ENCODE measurements at places on chromosomes 1 and 21.
A peak's percentile ranks its signal among the peaks of the same experiment; 100 is the strongest.

DNA sequence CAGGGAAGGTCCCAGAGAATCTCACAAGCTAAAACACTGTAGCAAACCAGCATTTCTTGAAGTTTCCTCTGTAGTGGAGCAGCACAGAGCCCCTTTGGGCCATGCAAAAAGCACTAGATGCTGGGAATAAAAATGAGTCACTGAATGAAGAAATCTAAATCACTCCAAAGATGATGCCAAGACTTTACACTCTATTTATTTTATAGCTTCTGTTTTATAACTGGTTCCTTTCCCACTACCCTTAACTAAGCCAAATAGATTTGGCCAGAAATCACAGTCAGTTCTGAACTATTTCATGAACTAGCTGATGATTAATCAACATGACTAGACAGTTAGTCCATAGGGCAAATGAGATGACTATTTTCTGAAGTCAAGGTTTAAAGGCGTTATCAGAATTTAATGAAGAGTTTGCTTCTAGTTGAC lies 89.5 kb downstream of the SCMH1 start:
- DNase-seq: no peak

DNA sequence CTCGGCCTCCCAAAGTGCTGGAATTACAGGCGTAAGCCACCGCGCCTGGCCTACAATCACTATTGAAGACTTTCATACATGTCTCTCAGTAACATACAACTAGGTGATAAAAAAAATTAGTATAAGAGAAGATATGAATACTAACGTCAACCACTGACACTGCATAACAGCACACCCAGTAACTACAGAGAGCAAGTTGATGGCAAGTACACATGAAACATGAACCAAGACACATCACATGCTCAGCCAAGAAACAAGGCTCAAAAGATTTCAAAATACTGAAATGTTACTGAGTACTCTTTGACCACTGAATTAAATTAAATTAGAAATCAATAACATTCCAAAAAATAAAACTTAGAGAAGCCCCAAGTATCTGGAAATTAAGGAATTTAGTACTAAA lies 168.1 kb downstream of the SLC45A1 start:
- DNase-seq: no peak

DNA sequence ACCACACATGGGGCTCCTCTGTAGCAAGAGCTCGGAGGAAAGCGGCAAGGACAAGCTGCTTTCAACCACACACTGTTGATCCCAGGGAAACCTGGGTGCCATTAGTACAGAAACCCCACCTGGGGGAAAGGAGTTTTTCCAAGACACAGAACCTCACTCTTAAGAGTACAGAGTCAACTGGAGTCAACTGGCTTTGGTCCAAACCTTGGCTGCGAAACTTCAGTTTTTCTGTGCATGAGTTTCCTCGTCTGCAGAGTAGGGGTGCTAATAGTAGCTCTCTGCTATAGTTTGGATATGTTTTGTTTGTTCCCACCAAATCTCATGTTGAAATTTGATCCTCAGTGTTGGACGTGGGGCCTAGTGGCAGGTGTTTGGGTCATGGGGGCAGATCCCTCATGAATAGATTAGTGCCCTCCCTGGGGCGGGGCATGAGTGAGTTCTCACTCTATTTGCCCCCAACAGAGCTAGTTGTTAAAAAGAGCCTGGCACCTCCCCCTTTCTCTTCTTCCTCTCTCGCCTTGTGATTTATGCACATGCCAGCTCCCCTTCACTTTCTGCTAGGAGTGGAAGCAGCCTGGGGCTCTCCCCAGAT lies 161.1 kb downstream of the PIGK start:
- peak; percentile 87 for DNase-seq

DNA sequence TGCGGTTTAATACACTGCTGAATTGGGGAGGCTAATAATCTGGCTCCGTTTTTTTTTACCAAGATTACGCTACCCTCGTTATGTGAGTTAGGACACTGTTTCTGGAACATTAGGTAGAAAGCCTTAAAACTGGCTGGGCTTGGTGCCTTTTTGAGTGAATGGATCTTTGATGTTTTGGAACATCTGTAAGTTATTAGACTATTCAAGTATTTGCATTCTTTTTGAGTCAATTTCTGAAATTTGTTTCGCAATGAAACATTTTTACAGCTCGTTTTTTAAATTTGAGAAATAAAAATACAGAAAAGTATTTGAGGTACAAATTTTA lies 106.9 kb downstream of the LTN1 start:
- DNase-seq: no peak

DNA sequence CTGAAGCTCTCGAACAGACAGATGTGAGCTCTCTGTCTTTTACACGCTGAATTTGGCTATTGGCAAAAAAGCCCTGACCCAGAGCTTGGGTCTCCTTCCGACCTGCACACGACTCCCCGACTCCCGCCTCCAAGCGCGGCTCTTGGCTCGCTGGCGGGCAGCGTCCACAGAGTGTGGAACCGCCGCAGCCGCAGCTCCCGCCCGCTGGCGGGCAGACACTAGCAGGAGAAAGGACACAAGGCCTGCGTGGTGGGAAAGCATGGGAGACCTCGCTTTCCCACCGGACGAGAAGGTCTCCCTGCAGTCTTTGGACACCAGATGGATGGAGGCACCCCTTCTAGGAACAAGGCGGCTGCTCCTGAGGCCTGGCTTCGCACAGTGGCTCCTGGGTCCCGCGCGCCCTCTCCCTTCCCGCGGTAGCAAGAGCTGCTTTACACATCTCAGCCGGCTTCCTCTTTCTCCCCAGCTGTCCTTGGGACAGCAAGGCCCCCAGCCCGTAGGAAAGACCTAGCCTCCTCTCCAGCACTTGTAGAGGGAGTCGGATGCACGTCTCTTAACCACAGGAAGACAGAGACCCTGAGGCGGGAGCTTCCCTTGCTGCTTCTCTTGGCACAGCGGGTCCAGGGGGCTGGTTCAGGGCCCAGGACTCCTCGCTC lies 92.1 kb downstream of the PRKAB2 start:
- DNase-seq: no peak

- DNase-seq: peak; percentile 88
Measured at GRCh38 chr1:204831186-204831585, 39.5 kb upstream of the NFASC start.

DNA sequence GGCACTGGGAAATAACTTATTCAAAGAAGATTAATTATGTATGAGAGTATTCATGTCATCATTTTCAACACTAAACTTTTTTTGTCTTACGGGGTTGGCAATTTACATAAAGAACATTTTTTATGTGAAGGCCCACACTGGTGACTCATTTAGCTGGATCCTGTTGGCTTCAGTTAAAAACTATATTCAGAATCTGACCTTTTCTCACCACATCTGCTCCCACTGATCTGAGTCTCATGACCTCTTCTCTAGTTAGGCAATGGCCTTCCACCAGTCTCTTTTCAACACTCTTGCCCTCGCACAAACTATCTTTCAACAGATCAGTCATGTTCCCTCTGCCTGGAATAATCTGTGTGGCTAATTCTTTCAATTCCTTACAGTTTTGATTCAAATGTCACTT lies 53.4 kb downstream of the TMPRSS15 start:
- DNase-seq: no peak

- DNase-seq: peak; percentile 91
Measured at GRCh38 chr21:41678016-41678923, 88.6 kb downstream of the RIPK4 start.

DNA sequence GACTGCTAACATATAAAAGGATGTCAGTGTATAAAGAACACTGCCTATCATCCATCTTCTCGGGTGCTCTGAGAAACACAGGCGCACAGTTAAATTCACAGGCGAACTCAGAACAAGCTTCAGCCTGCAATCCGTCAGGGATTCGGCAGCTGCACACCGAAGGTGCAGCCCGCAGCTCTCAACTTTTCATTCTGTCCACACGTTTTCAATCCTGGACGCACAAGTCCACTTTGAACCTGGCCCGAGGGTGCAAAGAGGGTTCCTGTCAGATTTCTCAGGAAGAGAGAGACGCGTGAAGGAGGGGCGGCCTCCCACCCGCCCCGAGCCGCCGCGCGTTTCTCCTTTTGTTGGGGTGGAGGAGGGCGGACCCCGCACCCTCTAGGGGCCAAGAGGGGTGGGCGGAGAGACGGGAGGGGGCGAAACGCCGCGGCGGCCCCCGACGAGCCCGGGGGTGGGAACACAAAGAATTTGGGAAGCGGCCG lies 724 bp downstream of the DOCK7 start:
- DNase-seq: peak; percentile 65

DNA sequence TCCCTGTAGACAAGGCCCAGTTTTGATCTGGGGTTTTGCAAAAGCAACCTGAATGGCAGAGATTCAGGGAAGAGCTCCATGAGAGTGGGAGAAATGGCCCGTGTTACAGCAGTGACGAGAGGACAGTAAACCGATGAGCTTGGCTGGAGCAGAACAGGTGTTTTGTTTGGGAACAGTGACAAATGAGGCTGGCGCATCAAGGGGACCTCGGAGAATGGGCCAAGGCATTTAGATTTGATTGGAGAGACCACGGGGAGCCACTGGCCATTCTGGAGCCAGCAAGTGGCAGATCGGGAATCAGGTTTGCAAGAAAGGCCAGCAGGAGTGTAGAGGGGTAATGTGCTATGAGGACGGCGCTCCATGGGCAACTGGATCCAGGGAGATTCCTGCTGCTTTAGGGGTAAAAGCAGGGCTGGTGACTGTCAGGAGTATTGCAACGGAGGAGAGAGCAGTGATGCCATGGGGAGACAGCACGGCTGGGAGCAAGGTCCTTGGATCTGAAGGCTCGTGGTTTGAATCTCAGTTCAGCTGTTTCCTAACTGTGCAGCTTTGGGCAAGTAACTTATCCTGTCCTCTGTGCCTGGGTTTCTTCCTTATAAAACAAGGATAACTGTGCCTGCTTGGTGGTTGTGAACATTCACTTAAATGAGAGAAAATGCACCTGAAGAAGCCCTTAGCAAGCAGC lies 9.9 kb upstream of the KLHDC7A start:
- DNase-seq: no peak

- DNase-seq: no peak
Measured at GRCh38 chr1:55425310-55425930, 210.3 kb upstream of the USP24 start.

DNA sequence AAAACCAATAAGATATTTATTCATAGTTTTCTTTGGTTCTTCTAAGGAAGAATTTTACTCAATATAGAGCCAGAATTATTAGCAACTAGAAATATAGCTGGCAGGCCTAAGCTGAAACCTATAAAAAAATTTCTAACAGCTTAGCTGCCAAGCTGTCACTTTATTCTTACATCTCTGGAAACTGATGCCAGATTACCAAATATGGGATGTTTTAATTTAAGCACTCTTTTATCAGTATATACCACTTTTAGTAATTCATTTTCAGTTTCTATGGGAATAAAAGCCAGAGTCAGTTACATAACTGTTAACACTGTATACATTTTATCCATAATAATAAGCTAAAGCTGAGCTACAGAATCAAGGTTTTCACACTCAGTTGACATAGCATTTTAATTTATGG lies 68.7 kb upstream of the MPC2 start:
- DNase-seq: no peak

- DNase-seq: no peak
Measured at GRCh38 chr1:23118957-23119792, 49.5 kb downstream of the LUZP1 start.

DNA sequence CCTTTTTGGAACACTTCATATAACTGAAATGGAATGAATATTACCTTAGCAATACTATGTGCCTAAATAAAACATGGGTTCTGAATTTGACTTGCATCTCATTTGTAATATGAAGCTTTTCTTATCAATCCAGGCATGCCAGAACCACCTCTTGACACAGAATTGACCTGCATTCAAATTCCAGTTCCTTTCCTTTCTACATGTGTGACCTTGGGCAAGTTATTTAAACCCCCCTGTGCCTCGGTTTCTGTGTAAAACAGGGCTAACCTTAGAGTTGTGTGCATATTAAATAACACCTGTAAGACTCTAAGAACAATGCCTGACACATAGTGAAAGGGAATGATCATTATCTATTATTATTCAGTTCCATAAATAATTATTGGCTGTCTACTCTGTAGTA lies 2.0 kb upstream of the NOS1AP start:
- peak; percentile 8 for DNase-seq

DNA sequence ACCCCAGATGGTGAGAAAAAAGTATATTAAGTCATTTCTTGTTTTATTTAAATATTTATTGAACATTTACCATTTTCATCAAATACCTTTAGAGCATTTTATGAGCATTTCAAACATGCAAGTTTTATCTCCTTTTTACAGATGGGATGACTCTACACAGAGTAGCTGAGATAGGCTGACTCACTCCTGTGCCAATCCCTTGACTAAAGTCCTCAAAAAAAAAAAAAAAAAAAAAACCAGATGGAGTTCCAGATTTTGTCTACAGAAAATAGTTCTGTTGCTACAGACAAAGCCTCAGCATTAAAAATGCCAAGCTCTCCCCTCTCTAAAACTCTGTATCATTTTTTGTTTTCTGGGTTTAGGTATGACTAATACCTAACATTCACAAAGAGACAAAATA lies 303.0 kb upstream of the PLD5 start:
- DNase-seq: no peak

DNA sequence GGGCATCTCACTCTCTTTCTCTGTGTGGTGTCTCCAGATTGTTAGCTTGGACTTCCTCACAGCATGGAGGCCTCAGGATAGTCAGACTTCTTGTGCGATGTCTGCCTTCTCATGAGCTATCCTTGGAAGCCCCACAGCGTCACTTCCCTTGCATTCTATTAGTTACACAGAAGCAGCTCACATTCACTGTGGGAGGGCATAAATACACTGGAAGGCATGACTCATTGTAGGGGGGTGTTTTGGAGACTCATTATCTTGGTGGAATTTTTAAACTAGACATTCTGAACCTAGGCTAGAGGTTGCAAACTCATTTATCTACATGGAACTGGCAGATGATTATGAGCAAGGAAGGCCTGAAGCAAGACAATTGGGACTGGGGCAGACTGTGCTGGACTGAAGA lies 21.4 kb upstream of the FASLG start:
- DNase-seq: no peak

- no peak for DNase-seq
Measured at GRCh38 chr1:155184835-155185782, 11.5 kb downstream of the TRIM46 start.

- DNase-seq: no peak
Measured at GRCh38 chr21:14620152-14620551, 74.0 kb upstream of the SAMSN1 start.

Data from NCI-H69 (cell line).